ENCODE measurements at places on chromosomes 13 and 19.
A peak's percentile ranks its signal among the peaks of the same experiment; 100 is the strongest.

DNA sequence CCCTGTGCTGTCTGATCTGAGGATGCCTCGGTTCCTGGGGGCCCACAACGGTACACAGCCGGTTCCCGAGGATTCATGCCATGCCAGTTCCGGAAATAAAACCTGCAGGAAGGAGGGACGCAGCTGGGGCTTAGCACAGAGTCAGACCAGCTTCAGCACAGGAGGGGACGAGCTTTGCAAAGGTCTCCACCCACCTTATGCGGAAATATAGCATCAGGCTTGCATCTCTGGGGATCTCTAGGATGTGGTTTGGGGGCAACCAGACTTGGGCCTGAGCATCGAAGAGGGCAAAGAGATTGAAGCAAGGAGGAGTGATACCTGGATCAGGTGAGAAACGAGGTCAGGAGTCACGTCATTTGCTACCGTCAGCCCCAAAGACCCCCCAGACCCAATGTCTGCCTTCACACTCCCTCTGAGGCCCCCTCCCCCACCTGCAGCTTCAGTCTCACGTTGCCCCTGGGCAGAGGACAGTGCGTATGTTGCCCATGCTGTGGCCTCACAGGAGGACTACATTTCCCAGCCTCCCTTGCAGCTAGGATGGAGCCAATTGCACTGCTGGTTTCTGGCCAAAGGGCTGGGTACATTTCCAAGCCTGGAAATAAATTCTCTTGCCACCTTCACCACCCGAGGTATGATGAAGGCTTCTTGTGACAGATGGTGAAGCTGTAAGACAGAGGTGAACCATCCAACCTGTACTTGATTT is 12.1 kb downstream of the TYK2 start:
- DNase-seq = no peak

DNA sequence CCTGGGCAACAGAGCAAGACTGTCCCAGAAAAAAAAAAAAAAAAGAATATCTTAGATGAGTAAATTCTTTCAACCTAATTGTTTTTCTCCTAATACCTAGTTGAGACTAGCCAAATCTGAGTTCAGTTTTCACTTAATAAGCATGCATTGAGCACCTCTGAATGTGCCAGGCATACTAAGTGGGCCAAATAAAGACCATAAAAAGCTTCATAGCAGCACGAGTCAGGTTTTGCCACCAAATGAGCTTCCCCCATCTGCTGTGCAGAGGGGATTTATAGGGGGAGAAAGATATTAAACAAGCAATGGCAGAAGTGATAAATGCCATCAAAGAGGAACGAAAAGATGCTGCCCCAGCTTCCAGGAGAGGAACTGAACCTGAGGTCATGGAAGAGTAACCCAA is 11.4 kb downstream of the THSD1 start:
- DNase-seq = no peak

DNA sequence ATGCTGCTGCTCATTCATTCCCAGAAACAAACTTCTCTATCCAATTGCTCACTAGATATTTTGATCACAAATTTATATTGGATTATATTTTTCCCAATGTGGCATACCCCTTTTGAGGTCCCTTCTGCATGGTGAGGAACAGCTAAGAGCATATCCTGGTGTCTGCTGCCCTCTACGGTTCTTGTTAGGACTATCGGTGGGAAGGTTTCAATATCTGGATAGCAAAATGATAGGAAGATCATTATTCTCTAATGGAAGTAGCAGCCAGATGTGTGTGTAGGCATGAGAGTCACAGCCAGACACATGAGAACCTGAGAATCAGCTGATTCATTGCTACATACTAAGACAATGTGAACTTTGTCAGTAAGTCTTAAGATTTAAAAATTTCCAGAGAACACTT is 1422.4 kb upstream of the MIR17HG start:
- DNase-seq = no peak

- no peak for DNase-seq
Measured at GRCh38 chr13:30846311-30846710, 59.8 kb upstream of the MEDAG start.

DNA sequence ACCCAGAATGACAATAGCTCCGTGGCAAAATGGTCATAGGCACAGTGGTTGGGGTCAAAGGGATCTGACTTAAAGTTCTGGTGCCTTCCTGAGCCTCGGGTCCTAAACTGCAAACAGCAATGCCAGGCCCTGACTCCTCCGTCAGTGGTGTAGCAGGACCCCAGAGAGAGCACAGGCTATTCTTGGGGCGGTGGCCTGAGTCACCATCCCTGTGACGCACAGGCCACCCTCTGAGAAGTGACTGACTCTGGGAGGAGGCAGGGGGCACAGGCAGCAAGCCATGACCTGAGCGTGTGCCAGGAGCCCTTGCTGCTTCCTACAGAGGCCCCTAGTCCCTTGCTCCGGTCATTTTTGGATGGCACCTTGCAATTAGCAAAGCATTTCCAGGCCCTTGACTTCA is 18.7 kb downstream of the PLVAP start:
- no peak for DNase-seq

DNA sequence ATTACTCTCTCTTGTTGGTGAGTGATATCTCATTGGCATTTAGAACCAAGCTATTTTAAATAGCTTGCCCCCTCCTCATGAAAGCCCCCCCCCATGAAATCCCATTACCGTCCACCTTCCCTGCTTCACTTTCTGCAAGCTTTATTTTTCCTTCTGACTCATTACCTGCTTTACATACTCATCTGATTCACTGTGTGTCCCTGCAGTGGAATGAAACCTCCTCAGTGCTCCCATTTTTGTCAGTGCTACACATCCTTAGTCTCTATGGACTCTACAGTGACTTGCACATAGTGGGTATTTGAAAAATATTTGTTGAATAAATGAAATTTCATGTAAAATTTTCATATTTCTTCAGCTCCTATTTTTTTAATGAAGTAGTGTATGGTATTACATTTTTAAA is 62.3 kb downstream of the DOCK9 start:
- DNase-seq = no peak

DNA sequence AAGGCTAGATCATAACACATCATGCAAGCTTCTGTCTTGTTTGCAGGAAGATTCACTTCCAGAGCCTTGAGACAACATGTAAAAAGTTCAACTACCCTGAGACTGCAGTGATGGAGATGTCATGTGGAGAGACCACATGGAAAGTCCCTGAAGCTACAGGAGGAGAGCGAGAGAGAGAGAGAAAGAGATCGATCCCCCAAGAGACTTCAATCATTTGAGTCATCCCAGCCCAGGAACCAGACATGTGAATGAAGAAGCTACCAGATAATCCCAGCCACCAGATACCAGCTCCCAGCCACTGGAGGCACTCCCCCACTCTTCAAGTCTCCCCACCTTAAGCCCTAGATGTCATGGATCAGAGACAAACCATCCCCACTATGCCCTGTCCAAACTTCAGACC is 10.7 kb upstream of the EVI5L start:
- no peak for DNase-seq

DNA sequence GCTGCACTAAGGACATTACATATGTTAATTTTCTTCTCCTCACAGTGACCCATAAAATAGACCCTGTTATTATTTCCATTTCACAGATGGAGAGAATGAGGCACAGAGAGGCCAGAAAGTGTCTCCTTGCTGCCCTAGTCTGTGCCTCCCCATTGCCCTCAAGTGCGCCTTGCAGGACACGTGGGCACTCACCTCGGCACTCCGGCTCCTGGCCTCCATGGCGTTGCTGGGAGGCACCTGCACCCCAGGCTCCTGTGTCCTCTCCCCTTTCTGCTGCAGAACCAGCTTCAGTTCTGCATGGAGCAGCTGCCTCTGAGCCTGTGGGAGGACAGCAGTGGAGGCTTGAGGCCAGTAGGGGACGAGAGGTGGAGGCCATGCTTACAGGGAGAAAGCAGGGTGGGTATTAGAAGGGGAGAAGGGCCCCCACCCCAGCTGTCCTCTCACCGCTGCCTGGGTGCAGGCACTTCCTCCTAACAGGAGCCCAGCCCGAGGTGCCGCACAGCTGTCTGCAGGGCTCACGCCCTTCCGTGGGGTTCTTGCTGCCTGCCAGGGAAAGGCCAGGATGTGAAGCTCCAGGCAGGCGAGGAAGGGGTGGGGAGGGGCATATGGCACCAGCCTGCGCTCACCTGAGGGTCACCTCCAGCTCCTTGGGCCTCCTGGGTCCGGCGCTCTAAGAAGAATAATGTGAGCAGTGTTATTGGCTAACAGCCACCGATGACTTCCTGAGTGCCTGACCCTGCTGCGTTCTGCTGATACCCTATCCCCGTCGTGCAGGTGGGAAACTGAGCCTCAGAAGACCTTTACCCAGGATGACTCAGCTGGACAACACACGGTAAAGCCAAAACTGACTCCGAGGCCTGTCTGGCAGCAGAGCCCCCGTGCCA is 5.2 kb downstream of the PRX start:
- DNase-seq = no peak

DNA sequence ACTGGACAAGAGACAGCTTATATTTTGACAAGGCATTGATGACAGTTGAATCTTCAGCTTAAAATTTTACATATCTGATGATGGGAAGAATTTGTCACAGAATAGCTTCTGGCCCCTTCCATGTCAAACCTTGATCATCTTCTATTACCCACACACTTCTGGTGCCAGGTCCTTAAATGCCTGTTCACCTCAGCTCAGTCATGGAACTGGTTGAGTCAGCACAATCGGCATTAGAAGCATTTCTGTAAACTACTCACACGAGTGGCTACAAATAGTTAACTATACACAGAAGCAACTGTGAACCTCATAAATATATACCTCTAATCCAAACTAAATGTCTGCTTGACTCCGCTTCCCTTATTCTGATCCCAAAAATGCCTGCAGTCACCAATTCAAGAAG is 161.2 kb downstream of the FOXO1 start:
- DNase-seq = no peak

DNA sequence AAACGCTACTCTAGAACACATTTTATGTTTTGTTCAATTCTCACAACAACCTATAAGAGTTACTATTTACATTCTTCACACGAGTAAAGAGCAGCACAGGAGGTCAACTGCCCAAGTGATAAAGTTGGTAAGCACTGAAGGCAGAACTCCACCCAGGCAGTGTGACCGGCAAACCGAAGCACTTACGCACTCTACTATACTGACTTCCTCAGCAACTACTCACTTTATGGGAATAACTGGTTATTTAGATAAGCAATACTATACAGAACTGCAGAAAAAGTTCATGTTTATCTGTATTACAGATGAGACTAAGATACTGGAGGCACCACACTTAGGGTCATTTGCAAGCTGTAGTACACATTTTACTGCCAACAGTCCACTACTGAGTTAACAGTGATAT is 28.8 kb downstream of the FOXO1 start:
- no peak for DNase-seq

GRCh38 chr19:28963486-28964250 is 249.3 kb downstream of the UQCRFS1 start:
- DNase-seq = no peak

DNA sequence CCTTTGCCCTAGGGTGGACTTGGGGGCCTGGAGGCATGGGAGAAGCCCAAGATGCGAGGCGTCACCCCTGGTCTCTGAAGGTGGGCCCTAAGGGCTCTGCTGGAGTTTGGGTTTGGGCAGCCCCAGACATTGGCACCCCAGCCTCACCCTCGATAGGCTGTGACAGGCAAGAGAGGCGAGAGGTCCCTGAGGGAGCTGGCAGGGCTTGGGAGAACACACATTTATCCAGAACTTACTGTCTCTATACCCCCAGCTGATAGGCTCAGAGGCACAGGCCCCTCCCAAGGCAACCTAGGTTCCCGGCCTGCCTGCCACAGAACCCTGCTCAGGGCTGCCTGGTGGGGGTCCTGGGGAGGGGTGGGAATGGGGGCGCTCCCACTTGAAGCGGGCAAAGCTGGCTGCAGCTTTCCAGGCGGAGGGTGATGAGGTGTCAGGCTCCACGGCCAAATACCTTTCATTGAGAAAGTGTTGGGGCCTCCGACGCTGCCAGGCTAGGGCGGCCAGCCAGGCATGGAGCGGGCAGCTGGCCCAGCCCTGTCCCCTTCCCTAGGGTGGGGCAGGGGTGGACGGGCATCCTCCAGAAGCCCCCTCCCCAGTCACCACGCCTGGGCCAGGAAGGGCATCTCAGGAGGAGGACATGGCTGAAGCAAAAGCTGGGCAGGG is 9.7 kb downstream of the CILP2 start:
- no peak for DNase-seq

GRCh38 chr13:50319635-50320255 is 304.5 kb downstream of the KCNRG start:
- DNase-seq = no peak

GRCh38 chr13:35530147-35530546 is 53.7 kb upstream of the MAB21L1 start:
- DNase-seq = no peak

- no peak for DNase-seq
Measured at GRCh38 chr13:78465250-78465649, 138.1 kb downstream of the POU4F1 start.

DNA sequence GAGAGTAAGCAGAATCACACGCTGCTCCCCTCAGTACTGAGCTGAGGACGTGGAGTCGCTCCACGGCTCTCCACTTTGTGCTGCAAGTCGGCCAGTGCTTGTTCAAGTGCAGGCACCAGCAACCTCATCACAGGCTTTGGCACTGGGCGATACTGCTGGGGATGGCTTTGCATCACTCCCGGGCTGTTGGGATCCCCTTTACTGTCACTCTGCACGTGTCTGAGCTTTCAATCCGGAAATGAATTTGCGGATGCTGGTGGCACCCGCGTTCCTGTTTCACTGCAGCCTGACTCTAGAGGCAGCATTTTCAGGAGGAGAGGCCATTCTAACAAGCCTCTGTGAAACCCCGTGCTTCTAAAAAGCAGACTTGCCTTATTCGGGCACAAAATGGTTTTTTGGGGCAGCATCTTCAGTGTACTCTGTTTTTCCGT is 19.1 kb downstream of the SMARCA4 start:
- DNase-seq = no peak

- peak; percentile 34 for DNase-seq
Measured at GRCh38 chr13:51122868-51123566, 11.9 kb upstream of the C13orf42 start.

DNA sequence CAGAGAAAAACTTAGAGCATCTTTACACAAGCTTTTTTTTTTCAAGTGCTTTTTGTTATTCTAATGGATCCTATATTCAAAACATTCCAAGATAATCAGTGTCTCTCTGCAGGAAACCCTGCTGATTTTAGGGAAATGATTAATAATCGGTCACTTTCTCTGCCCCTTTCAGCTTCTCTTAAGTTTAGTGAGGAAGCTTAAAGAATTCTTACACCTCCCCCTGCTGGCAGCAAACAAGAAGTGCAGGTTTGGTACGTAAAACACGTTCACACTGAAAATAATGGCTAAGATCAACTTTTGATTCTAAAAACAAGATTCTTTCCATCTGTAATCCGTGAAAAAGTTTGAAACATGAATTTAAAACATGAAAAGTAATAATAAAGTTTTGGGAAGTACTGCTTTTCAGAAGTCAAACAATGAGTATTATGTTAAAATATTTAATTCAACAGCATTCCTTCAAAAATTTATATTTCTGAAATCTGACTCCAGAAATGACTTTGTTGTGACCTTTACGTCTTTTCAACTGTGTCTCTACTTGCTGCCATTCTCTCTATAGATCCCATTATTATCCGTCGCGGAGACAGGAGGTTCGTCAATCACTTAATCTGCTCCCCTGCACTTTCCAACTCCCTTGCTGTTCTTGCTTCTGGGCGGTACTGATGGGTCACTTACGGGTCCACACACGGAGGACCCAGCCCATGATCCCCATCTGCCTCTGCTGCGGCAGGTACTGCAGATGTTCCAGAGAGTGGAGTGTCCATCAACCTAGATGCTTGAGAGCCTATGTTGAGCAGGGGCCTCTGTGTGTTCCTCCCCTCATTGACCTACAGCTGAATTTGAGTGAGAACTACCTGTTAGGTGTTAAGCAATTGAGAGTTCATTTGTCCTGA is 203.1 kb upstream of the EDNRB start:
- peak; percentile 11 for DNase-seq

GRCh38 chr19:2016041-2016807 is 710 bp upstream of the BTBD2 start:
- DNase-seq = peak; percentile 65

GRCh38 chr13:80798576-80799133 is 457.7 kb upstream of the SPRY2 start:
- no peak for DNase-seq

Data from stimulated activated CD4-positive, alpha-beta T cell treated with anti-CD3 and anti-CD28 coated beads, Interleukin-4, amount 100 ng/mL, for 48 hours (primary cell).